ENCODE measurements at places on chromosomes 4 and X. TPM values are rescaled to one million over a fixed set of nuclear protein-coding genes. Genes with fewer than 3 reads are reported as not detected.

Gene C4orf54
- total RNA-seq, result not detected

Gene RHOH
- 198 TPM for total RNA-seq

Gene RPGR
- 10.2 TPM for total RNA-seq

Gene ADRA2C
- total RNA-seq, result not detected

Gene ZIC3
- not detected for total RNA-seq

Gene PNMA6F
- total RNA-seq, result not detected
